SJSA1 (cell line): ENCODE measurements at places on chromosomes 1 and 21. TPM values are rescaled to one million over a fixed set of nuclear protein-coding genes. Genes with fewer than 3 reads are reported as not detected.

GRCh38 chr1:210089855-210090254 is 142.7 kb upstream of the SERTAD4 start:
- no peak for DNase-seq
- H3K4me3 ChIP-seq = no peak overlapping the region
- H3K27ac ChIP-seq = no peak overlapping the region
- H3K4me1 ChIP-seq = no peaks in the 10 kb centered on the region
- no peaks in the 10 kb centered on the region for H3K36me3 ChIP-seq

- H3K4me3 ChIP-seq = no peak overlapping the region
- H3K27ac ChIP-seq = no peak overlapping the region
- DNase-seq = no peak
- no peaks in the 10 kb centered on the region for H3K4me1 ChIP-seq
Observed at GRCh38 chr1:42427240-42427639, 28.6 kb downstream of the ZMYND12 start.

ANKRD45 gene
- not detected in 2 replicates for total RNA-seq

GRCh38 chr1:52593495-52593894 is 8.7 kb upstream of the GPX7 start:
- no peaks in the 10 kb centered on the region for H3K27me3 ChIP-seq
- no peak overlapping the region for H3K4me3 ChIP-seq
- no peaks in the 10 kb centered on the region for H3K36me3 ChIP-seq

GRCh38 chr1:219264561-219264960 is 90.9 kb downstream of the LYPLAL1 start:
- no peak for DNase-seq
- H3K27me3 ChIP-seq = no peaks in the 10 kb centered on the region
- H3K4me3 ChIP-seq = no peak overlapping the region
- no peaks in the 10 kb centered on the region for H3K4me1 ChIP-seq
- no peak overlapping the region for H3K27ac ChIP-seq

DNA sequence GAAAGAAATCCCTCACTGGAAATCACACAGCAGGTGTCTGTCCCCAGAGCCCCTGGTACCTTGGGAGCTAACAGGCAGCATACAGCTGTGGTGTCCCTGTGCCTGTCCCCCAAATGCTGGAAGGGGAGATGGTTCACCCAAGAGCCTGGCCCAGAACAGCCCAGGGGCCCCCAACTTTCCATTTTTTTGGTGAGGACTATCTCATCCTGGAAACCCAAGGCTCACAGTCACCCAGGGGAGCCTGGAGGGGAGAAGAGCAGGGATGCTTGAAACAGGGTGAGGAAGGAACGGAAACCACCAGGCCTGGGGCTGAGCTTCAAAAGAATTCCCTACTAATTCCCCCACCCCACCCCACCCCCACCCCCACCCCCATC is 3.6 kb downstream of the SDC3 start:
- H3K36me3 ChIP-seq = 0 out of 2 replicates have a peak, but pooled peaks cover 2% of the 10 kb centered on the region
- no peak overlapping the region for H3K27ac ChIP-seq
- no peak for DNase-seq
- peaks cover 45% of the 10 kb centered on the region for H3K4me1 ChIP-seq
- H3K27me3 ChIP-seq = no peaks in the 10 kb centered on the region

C1QB gene
- not detected in 2 replicates for total RNA-seq

OR2W3 gene
- total RNA-seq = not detected in 2 replicates

GRCh38 chr1:29983321-29983720 is 740.1 kb downstream of the MATN1 start:
- H3K4me1 ChIP-seq = no peaks in the 10 kb centered on the region
- H3K36me3 ChIP-seq = no peaks in the 10 kb centered on the region
- no peak overlapping the region for H3K27ac ChIP-seq

DNA sequence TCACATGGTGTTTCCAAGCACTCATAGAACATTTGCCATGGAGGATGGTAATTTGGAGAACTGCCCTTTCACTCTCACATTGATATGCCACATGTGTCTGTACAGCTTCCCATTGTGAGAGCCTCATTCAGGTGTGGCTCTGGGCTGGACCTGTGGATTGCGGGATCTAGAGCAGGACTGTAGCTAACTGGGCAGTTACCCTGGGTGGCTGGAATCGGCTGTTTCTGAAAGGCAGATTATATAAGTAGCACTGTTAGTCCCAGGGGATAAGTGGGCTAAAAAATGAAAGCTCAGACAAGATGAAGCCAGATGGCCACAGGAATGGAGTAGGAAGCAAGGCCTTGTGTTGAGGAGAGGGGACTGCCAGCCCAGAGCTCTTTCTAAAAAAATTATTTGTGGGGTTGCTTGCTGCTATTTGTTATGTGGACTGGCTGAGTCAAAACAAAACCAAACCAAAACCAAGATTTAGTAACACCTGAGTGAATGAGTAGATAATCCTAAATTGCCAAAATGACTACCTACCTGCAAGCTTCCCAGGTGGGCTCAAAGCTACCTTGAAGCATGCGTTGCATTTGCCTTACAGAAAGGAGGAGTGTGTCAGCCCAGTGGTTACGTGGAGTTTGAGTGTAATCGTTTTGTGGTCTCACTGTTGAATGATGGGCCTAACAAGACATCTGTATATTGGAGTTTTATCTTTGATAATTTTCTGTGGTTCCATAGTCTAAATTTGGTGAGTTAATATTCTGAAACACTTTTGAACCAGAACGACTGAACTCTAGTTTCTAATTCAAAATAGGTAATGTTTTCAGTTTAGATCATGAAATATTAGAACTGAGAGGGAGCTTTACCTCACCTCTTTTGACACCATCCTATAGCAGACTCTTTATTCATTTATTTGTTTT is 58.0 kb downstream of the SDCCAG8 start:
- H3K4me3 ChIP-seq = no peak overlapping the region
- DNase-seq = no peak
- no peaks in the 10 kb centered on the region for H3K4me1 ChIP-seq
- no peaks in the 10 kb centered on the region for H3K27me3 ChIP-seq
- H3K27ac ChIP-seq = no peak overlapping the region
- peaks cover 14% of the 10 kb centered on the region for H3K36me3 ChIP-seq

- no peak overlapping the region for H3K4me3 ChIP-seq
- H3K4me1 ChIP-seq = peaks cover under 1% of the 10 kb centered on the region; the same call in 1 of the 2 replicates
- no peak overlapping the region for H3K27ac ChIP-seq
Observed at GRCh38 chr1:7888248-7889081, 35.6 kb upstream of the UTS2 start.

- DNase-seq = no peak
- H3K27me3 ChIP-seq = no peaks in the 10 kb centered on the region
- no peak overlapping the region for H3K4me3 ChIP-seq
- peaks cover 10% of the 10 kb centered on the region; the same call in 1 of the 2 replicates for H3K4me1 ChIP-seq
- H3K36me3 ChIP-seq = no peaks in the 10 kb centered on the region
- H3K27ac ChIP-seq = no peak overlapping the region
Observed at GRCh38 chr1:24867084-24867870, 62.8 kb downstream of the RUNX3 start.

DNA sequence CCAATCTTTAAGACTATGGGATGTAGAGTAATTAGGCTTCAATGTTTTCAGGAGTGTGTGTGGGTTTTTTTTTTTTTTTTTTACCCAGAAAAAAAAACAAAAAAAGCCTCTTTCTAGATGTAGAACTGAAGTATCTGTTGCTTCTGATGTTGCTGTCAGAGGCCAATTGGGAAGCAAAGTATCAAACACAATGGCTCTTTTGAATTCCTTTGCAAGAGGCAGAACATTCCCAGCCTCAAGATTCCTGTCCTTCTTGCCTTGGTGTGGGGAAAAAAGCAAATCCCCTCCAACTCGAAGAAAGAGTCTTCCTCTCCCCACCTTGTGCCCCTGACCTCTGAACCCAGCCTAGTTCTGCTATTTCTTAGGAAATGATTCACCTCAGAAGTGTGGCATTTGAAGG is 55.4 kb upstream of the LMO4 start:
- H3K4me1 ChIP-seq = no peaks in the 10 kb centered on the region
- no peaks in the 10 kb centered on the region for H3K36me3 ChIP-seq
- H3K27me3 ChIP-seq = no peaks in the 10 kb centered on the region

PHF13 gene
- total RNA-seq = 17.6 and 18.0 TPM in 2 replicates

- H3K36me3 ChIP-seq = no peaks in the 10 kb centered on the region
- H3K27me3 ChIP-seq = peaks cover 27% of the 10 kb centered on the region
- DNase-seq = no peak
- H3K27ac ChIP-seq = no peak overlapping the region
Observed at GRCh38 chr1:17892851-17893250, 137.7 kb downstream of the ACTL8 start.

DNA sequence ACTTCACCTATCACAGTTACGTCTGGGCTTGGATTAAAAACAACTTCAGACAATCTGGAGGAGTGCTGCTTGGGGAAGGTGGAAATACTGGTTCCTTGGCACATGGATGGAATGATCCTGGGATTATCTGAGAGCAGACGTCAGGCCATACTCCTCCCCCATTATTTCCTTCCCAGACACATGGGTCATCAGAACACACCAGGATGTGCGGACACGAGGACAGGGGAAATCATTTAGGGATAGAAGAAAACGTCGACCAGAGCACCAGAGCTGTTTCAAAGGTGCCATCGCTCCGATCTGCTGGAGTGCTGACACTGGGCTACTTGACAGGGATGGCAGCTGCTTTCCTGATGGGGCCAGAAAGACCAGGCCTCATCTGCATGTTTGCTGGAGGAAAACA is 31.8 kb upstream of the ANGPTL7 start:
- H3K4me3 ChIP-seq = no peak overlapping the region
- H3K27ac ChIP-seq = no peak overlapping the region
- H3K4me1 ChIP-seq = peaks cover 18% of the 10 kb centered on the region
- H3K36me3 ChIP-seq = peaks cover 44% of the 10 kb centered on the region
- no peak for DNase-seq
- H3K27me3 ChIP-seq = no peaks in the 10 kb centered on the region

DNA sequence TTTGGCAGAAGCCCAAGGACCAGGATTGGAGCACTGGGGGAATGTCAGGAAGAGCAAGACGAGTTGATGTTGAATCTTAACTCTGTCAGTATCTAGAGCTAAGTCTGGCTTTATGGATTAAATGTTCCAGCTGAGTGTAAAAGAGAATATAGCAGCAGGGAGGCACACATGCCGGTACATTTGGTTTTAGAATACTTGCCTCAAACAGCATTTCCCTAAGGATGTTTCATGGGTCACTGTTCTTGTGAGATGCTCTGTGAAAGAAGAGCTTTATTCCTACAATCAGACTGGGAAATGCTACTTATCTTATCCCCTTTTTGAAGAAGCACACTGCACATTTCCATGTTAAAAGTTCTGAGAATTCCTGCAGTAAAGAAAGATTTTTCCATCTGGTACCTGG is 440.3 kb upstream of the B3GALT2 start:
- no peaks in the 10 kb centered on the region for H3K27me3 ChIP-seq
- H3K4me3 ChIP-seq = no peak overlapping the region
- no peaks in the 10 kb centered on the region for H3K4me1 ChIP-seq

DNA sequence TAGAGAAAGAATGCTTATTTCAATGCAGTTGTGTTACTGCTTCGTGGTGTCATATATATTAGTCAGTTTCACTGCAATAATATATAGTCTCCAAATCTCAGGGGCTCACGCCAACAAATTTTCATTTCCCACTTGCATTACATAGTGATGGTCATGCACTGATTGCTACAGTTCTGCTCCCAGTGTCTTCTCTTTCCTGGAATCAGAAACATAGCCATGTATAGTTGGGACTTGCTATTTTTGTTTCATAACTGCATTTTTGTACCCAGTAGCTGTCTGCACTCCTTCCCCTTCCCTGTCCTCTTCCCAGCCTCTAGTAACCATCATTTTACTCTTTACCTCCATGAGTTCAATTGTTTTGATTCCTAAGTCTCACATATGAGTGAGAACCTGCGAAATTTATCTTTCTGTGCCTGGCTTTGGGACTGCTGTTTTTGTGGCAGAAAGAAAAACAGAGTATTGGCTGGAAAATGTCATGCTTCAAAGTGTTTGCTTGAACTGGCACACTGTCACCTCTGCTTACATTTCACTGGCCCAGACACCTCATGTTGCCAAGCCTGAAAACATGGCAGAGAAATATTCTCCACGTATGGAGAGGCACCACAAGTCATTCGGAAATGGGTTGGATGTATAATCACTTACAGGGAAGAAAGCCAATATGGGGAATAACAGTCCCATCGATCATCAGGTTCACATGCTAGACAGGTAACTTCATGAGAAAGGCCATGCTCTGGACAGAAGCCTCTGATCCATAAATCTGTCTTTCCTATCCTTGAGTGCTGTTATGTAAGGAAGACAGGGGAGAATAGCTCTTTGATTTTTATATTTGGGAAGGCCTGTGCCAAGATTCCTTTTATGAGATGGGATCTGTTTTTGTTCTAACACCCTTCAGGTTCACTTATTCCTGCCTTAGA is 60.4 kb upstream of the BACH1 start:
- H3K27me3 ChIP-seq = no peaks in the 10 kb centered on the region
- DNase-seq = no peak
- H3K4me1 ChIP-seq = peaks cover 4% of the 10 kb centered on the region; the same call in 1 of the 2 replicates

DNA sequence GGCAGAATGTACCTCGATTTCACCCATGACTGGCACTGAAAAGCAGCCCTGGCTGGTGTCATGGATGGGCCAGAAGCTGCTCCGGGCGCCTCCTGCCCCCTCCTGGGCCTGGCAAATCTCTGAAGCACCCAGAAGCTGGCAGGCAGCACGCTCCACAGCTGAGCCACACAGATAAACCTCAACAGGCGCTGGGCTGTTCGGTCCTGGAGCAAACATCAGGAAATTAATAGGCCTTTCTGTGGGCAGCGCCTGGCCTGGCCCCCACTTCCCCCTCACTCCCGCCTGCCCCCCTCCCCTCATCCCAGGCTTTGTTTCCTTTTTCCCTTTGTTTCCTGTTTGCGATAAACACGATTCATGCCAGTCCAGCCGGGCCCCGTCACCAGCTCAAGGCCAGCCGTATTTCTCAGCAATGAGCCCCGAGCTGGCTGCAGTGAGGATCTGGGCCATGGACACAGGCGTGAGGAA is 20.1 kb upstream of the DISP3 start:
- no peak for DNase-seq
- H3K4me1 ChIP-seq = no peaks in the 10 kb centered on the region
- H3K36me3 ChIP-seq = no peaks in the 10 kb centered on the region
- H3K27me3 ChIP-seq = peaks cover 77% of the 10 kb centered on the region
- no peak overlapping the region for H3K27ac ChIP-seq

GRCh38 chr1:210597555-210598134 is 268.9 kb downstream of the HHAT start:
- no peaks in the 10 kb centered on the region for H3K27me3 ChIP-seq
- no peak overlapping the region for H3K4me3 ChIP-seq
- peak overlapping the region; percentile 96 for H3K27ac ChIP-seq
- H3K4me1 ChIP-seq = peaks cover 24% of the 10 kb centered on the region

UTS2 gene
- total RNA-seq = not detected in 2 replicates

B3GALT5 gene
- 0.76 and 1.2 TPM in 2 replicates for total RNA-seq

GRCh38 chr1:161200421-161200991 is 1.7 kb upstream of the ADAMTS4 start:
- DNase-seq = no peak
- H3K27me3 ChIP-seq = no peaks in the 10 kb centered on the region
- H3K27ac ChIP-seq = no peak overlapping the region
- no peak overlapping the region for H3K4me3 ChIP-seq

- H3K4me1 ChIP-seq = no peaks in the 10 kb centered on the region
- no peak overlapping the region for H3K27ac ChIP-seq
- peaks cover 29% of the 10 kb centered on the region for H3K27me3 ChIP-seq
- no peak for DNase-seq
Observed at GRCh38 chr21:44724196-44724595, 12.8 kb upstream of the TSPEAR start.

PLEKHA6 gene
- total RNA-seq = 0.16 and 0.76 TPM in 2 replicates

GRCh38 chr1:228292609-228292911 is 84.7 kb downstream of the OBSCN start:
- H3K4me3 ChIP-seq = no peak overlapping the region
- H3K27me3 ChIP-seq = no peaks in the 10 kb centered on the region
- H3K4me1 ChIP-seq = no peaks in the 10 kb centered on the region
- H3K36me3 ChIP-seq = no peaks in the 10 kb centered on the region

GRCh38 chr1:205811660-205812059 is 1.3 kb downstream of the SLC41A1 start:
- H3K4me1 ChIP-seq = peaks cover 26% of the 10 kb centered on the region
- H3K27me3 ChIP-seq = no peaks in the 10 kb centered on the region
- DNase-seq = no peak
- H3K27ac ChIP-seq = no peak overlapping the region
- H3K4me3 ChIP-seq = peak overlapping the region; percentile 68
